Astrocyte of the hippocampus (primary cell): ENCODE measurements at places on chromosomes 5 and 9.

DNA sequence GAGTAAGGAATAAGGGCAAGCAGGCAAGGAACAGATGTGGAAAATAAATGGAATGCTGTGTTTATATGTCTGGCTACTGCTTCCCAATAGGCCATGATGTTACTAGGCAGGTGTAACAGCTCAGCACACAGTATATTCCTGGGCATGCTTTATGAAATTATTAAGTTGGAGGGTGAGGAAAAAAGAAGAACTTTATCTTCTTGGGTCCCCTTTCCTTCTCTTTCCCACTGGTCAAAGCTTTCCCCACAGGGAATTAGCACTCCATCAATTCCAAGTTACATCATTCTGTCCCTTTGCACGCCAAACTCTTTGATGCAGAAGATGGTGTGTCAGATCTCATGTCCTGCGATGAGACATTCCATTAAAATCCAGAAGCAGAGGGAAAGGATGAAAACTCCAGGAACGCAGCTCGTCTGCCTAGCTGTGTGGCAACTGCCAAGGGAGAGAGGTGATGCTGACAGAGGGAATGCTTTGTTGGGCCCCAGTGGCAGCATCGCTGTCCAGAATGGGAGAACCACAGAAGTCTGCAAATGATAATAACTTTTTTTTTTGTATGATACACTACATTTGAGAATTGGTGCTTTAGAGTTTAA lies 447.3 kb upstream of the ARRDC3 start:
- DNase-seq: no peak

GRCh38 chr5:107486489-107486888 lies 184.2 kb downstream of the EFNA5 start:
- no peak for DNase-seq

DNA sequence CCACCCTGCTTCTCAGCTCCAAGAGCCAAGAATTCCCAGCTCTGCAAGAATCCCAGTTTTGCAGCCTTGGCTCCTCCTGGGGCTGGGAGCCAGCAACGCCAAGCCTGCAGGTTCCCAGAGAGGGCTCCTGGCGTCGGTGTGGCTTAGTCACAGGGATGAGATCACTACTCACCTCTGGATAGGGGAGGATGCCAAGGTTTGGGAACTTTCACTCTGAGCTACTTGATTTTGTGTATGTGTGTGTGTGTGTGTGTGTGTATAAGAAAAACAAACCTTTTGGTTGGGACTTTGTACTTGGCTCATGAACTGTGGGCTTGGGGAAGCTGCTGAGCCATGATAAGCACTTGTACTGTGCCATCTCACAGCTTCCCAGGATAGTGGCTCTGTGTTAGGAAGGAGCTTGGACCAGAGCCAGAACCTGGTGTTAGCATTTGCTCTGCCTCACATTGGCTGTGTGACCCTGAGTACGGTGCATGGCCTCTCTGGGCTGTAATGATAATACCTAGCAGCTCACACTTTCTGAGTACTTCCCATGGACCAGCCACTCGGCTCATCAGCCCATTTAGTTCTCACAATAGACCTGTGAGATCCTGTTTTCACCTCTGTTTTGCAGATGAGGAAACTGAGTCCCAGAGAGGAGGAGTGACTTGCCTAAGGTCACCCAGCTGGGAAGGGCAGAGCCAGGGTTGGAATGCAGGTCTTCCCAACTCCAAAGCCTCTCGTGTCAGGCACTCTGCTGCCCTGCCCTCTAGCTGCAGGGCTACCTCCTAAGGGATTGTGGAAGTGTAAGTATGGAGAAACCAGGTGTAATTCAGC lies 41.4 kb upstream of the DAB2IP start:
- DNase-seq: peak; percentile 93

DNA sequence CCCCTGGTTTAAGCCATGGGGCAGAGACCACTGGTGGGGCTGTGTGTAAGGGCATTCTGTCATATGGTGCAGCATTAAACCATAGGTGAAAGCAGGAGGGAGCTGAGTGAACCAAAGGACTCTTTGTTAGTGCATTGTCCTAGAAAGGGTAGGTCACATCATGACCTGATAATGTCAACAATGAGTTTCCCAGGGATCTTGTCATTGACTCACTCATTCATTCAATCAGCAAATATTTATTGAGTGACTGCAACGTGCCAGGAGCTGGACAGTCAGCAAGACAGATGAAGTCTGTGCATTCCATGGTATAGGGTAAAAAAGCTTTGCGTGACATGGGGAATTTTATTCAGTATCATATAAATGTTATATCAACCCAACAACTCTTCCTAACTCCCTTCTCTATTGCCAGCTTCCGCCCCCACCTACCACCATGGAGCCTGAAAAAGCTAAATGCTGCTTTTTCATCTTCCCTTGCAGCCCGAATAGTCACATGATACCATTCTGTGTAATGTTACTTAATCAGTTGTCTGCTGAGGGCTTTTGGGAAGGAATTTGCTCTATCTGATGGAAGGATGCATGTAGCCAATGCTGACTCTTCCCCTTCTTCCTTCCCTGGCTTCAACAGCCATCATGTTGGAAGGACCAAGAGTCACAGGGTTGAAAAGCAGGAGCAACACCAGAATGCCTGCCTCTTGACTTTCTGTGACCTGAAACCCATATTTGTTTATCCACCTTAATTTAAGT lies 11.5 kb upstream of the OTULINL start:
- no peak for DNase-seq

DNA sequence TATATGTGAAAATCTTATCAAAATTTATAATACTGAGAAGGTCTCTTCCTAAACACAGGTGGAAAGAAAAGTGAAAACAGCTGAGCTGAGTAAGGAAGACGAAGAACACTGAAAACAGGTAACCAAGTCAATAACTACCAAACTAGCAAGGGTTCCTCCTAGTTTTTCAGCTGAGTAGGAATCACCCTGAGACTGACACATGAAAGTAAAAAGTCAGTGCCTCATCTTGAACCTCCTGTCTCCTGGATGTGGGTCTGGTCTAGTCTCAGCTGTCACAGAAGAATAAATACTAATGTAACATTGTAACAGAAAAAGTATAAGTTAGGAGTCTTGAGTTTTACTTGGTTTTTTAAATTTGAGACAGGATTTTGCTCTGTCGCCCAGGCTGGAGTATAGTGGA lies 121.0 kb downstream of the MEF2C start:
- DNase-seq: no peak
